ENCODE measurements at places on chromosomes 7 and 10.

- no peak for DNase-seq
Measured at GRCh38 chr7:101166909-101167644, 1.7 kb upstream of the VGF start.

GRCh38 chr10:113126229-113127201 lies 176.5 kb downstream of the TCF7L2 start:
- DNase-seq, result no peak

GRCh38 chr10:72419241-72419640 lies 64.5 kb upstream of the DNAJB12 start:
- DNase-seq, result no peak

GRCh38 chr10:73743327-73743904 lies 756 bp upstream of the SEC24C start:
- no peak for DNase-seq

GRCh38 chr7:140165422-140165821 lies 11.4 kb downstream of the KDM7A start:
- no peak for DNase-seq

DNA sequence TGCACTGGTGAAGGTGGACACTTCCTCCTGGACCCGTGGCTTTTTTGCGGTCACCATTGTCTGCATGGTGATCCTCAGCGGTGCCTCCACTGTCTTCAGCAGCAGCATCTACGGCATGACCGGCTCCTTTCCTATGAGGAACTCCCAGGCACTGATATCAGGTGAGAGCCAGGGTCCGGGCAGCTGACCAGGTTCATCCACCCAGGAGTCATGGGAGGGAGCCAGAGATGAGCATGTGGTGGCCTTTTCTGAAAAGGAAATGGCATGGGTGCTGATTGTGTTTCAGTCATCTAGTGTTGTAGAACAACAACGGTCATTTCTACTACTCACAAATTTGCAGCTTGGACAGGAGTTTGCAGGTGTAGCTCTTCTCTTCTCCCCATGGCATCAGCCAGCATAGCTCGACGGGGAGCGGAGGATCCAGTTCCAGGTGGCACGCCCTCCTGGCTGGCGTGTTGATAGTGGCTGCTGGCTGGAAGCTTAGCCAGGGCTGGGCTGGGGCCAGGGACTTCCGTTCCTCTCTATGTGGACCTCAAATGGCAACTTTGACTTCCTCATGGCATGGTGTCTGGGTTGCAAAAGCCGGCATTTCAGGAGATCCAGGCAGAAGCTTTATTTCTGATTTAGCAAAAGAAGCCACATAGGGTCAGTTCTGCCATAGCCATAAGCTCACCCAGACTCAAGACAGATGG lies 32.7 kb downstream of the SLC29A3 start:
- no peak for DNase-seq
